Stimulated activated CD8-positive, alpha-beta memory T cell treated with anti-CD3 and anti-CD28 coated beads, Interleukin-2, amount 100 ng/mL, for 1 hour (primary cell): ENCODE measurements at places on chromosomes 2 and 18.
A peak's percentile ranks its signal among the peaks of the same experiment; 100 is the strongest.

GRCh38 chr2:142920571-142920970 lies 43.1 kb downstream of the KYNU start:
- DNase-seq: no peak

DNA sequence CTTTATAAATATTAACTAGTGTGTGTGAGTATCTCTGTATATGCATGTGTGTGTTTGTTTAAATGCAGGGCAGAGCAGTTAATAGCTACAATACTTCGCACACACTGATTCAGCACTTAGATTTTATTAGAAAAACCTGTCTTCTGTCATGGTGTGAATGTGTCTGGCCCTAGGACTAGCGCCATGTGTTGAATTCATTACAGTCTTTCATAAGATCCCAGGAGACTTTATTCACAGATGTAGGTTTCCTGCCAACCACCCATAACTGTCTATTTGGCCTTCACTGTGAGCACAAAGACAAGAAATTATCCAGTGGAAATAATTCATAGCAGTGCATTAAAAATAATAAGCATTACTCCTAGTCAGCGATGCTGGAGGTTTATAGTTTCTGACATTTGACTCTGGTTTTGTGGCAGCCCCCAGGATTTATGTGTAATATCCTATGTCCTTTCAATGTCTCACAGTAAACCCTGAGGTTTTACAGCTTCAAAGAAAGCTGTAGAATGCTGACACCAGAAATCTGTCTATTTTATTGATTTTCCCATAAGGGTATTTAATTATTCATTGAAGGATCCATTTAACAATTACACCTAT lies 93.9 kb downstream of the ZNF804A start:
- no peak for DNase-seq

DNA sequence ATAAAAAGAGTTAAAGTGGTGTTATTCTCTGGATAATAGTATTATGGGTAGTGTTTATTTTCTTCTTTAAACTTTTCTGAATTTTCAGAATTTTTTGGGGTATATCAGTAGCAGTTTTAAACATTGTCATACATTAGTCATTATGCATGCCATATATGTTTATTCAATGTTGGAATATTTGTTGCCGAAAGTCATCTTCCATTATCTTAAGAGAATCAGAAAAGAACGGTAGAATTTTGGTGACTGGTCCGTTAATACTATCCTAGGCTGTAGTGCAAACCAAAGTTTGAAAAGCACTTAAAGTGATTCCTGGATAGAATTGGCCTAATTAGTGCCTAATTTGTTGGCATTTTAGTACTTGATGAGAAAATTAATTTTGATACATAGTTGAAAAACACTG lies 244.1 kb downstream of the PHLPP1 start:
- no peak for DNase-seq

GRCh38 chr2:231936491-231936890 lies 10.3 kb upstream of the NPPC start:
- no peak for DNase-seq

GRCh38 chr18:58753976-58754375 lies 82.7 kb downstream of the MALT1 start:
- DNase-seq: no peak

DNA sequence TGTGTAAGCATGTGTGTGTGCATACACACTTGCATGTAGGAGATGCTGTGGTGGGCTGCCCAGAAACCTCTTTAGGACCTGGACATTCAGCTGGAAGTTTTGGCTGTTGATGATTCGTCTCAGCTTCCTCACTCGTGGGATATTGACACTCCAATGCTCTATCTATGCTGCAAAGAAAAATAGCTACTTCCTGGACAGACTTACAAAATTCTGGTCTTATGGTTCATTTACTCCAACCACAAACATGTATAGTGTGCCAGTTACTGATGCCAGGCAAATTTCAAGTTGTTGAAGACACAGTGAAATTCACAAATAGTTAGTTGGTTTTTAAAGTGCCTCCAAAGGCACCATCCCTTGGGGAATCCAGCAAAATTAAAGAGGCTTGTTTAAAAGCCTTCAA lies 882.6 kb downstream of the CPS1 start:
- no peak for DNase-seq

- no peak for DNase-seq
Observed at GRCh38 chr2:215711471-215712034, 275.7 kb upstream of the FN1 start.

DNA sequence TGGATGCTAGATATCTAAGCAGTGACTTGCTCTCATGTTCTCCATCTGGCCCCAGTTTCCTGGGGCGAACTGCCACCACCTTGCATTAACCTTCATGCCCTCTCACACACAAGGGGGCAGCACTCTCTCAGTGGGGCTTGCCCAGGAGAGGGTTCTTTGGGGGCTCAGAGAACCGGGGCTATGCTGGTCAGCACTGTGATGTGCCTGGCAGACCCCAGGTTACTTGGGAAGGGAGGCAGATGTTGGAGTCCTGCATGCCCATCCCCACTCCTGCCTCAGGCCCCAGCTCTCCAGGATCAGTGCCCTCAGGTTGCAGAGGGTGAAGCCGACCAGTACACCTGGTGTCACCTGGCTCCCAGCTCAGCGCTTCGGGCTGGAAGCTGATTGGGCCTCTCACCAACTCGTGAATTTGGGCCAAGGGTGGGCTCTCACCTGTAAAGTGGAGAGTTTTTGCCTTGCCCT lies 396.2 kb upstream of the HS6ST1 start:
- DNase-seq: no peak

GRCh38 chr18:45580127-45580526 lies 35.1 kb upstream of the SLC14A2 start:
- no peak for DNase-seq

DNA sequence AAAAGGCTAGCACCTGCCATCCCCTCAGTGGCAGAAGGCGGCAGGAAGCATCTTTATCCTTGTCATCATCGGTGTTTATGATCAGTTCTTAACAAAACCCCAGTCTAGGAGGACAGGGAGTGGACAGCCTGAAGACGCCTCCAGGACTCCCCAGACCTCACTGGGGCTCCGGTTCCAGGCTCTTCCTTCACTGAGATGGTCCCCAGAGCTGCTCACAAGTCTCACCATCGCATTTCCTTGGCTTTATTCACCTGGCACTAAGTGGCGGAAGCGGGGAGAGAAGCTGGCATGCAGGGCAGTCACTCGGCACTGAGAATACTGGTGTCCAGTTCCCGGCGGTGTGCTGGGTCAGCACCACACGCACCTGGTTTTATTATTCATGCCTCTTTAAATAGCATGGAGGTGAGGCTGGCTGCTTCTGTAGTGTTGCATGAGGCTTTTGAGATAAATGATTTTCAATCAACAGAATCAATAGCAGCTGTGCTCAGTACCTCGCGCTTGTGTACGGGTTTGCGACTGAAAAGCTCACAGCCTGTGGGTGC lies 68.7 kb downstream of the CABLES1 start:
- DNase-seq: no peak

DNA sequence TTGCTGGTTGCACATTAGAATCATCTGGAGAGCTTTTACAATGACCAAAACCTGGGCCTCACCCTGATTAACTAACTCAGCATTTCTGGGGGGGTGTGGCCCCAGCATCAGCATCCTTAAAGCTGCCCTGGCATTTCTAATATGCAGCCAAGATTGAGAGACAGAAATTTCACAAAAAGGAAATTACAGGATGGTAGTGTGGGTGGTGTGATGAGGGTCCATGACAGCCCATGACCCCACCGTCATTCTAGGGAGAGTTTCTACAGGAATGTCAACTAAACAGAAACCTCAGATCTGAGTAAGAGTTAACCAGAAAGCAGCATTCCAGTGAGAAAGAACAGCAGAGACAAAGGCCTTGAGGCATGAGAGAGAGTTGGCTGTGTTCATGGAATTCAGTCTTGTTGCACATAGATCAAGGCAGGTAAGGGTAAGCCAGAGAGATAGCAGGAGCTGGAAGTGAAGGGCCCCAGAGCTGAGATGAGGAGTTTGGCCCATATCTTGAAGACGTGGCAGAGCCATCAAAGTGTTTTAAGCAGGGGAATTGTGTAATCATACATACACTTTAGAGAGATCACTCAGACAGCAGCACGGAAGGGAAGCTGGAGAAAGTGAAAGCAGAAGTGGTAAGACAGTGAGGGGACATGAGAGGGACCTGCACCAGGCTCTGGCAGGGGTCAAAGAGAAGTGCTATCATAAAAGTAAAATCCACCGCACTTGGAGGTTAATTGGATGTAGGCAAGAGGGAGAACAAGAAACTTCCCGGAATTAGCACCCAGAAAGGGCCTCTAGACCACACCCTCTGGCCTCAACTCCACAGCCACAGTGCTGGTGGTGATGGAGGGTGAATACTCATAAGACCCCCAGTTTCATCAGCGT lies 7.8 kb upstream of the TRABD2A start:
- peak; percentile 41 for DNase-seq

DNA sequence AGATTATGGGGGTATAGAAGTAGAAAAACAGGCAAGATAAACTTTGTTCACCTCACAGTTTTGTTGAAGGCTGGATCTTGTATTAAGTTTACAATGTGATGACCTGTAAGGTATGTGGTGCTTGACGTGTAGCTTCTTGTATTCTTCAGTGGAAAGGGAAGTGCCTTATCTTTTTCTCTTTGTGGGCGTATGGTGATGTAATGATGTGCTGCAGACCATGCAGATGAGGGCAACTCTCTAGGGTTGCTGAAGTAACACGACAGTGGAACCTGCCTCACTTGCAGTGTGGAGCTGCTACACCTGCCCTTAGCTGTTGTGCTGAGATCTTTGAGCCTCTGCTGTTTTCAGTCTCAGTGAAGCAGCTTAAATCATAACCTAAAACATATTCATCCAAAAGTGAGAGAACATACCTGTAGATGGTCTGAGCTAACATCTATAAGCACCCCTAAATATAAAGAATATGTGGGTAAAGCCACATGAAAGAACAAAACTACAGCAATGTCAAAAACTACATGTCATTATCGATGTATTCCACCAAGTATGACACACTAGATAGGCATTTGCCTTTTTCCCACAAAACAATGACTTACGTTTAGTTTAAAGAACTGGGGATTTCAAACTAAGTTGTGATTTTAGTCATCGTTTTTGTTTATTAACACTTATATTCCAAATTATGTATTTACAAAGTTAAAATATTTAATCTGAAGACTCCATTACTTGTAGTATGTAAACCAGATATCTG lies 1144.1 kb downstream of the CNTNAP5 start:
- DNase-seq: no peak

DNA sequence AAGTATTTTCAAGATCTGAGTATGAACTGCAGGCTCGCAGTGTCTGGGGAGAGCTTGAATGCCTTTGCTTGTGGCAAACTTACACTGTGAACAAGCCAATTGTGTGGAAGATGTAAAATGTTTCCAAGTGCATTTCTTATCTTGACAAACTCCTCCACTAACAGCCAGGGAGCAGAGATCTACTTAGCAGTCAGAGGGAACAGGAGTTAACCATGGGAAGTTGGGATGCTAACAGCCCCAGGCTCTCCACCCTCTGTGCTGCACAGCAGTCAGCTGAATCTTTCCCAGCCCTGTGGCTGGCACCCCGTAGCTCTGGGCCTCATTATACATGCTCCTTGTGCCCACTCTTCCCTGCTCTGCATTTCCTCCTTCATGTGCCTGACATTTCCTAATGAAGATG lies 450.2 kb downstream of the TSN start:
- no peak for DNase-seq

- DNase-seq: no peak
Observed at GRCh38 chr2:164388511-164388910, 232.8 kb downstream of the GRB14 start.
